ENCODE measurements at places on chromosomes 4 and X.

DNA sequence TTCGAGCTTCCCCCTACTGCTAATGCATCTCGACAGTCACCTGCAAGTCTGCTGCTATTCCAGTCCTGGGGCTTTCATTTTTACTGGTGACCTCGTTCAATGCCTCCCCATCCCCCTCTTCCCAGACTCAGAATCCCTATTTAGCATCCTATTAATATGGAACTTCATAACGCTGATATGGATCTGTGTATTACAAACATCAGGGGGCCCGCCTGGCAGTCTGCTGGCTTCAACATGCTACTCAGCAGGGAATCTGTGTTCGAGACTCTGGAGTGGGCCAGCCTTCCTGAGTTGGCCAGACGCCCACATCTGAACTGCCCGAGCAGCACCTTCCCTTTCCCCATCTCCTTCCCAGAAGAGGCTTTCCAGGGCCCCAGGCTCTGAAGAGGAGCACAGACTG, 173.9 kb upstream of the PPARGC1A start:
- DNase-seq = no peak

DNA sequence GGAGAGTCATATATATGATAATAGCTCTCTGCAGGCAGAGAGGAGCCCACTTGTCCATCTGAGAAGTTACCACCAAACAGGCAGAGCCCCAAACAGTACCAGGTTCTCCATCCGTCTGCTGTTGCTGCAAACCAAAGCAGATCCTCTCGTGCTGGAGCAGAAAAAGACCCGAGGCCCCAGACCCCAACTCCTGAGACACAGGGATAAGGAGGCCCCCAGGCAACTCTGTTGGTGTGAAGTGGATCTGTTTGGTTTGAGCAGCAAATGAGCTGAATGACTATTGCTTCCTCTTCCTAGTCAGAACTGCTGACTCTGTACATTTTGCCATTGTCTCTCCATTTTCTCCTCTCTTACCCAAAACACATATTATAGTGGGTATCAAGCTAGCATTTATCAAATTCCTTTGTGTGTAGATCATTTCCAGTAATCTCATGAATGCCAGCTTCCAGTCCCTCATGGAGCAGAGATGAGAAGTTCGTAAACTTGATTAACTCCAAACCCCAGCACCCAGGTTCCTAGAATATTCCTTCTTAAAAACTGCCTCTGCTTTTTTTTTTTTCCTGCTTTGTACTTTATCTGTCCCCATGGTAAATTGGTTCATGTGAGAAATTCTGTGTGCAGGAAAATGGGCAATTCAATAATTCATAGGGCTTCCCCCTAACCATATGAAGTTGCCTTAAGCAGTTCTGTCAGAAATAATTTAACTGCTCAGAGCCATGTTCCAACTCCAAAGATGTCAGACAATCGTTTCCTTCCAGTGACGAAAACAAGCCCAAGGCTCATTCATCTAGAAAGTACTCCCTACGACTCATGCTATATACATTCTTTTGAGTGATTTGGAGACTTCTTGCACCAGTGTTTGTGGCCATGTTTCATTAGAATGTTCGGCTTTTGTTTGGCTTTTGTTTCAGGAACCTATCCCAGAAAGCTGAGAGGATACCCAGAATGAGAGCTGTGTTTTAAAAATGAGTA, 98.6 kb upstream of the ATXN3L start:
- DNase-seq = peak; percentile 26

GRCh38 chrX:35743331-35743730, 54.8 kb upstream of the MAGEB16 start:
- no peak for DNase-seq

DNA sequence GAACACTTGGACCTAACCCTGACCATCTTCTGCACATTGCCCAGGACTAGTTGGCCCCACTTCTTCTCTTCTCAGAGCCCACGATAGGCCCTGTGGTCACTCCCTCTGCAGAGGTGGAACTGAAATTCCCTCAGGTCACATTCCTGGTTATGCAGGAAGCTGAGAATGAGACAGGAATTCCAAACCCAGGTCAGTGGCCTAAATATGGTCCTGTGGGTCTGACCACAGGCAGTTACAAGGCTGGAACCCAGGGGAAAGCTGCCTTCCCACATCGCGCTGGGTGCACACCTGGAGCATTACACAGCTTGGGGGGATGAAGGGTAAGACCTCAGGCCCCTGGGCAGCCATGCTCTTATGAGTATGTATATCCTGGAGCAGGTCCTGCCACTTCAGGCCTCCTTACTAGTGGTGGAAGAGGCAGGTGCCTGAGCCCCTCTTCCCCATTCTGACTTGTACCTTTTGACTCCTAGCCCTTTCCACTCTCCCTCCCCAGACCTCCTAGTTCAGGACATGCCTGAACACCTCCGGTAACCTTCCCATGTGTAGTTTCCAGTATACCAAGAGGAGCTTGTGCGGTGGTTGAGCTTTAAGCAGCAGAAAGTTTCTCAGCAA, 173.5 kb downstream of the ASMT start:
- DNase-seq = no peak

- no peak for DNase-seq
These were observed 81.3 kb upstream of the SMARCA5 start for GRCh38 chr4:143432258-143432591.

DNA sequence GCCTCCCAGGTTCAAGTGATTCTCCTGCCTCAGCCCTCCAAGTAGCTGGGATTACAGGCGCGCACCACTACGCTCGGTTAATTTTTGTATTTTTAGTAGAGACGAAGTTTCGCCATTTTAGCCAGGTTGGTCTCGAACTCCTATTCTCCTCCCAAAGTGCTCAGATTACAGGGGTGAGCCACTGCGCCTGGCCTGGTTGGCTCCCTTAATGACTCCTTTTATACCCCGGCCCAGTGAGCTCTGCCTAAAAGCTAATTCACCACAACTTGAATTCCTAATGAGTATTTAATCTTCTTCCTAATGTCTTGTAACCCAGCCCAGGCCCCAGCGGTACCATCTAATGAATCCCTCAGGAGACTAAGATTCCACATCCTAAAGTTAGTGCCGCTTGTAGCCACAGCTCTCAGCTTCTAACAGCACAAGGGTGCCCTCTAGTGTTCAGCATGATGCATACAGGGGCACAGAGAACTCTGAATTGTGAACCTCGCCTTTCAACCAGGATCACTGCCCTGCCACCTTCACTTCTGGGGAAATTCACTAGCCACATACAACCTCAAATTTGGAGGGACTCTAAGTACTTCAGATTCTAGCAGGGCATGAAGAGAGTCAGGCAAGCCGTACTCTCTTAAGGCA, 89.5 kb downstream of the OR13H1 start:
- peak; percentile 56 for DNase-seq

GRCh38 chrX:150049647-150050046, 111.4 kb upstream of the EOLA2 start:
- peak; percentile 60 for DNase-seq

- peak; percentile 53 for DNase-seq
These were observed 34.7 kb downstream of the SLC25A5 start for GRCh38 chrX:119502727-119503483.

GRCh38 chr4:182578402-182578801, 335.2 kb downstream of the TENM3 start:
- DNase-seq = peak; percentile 83

DNA sequence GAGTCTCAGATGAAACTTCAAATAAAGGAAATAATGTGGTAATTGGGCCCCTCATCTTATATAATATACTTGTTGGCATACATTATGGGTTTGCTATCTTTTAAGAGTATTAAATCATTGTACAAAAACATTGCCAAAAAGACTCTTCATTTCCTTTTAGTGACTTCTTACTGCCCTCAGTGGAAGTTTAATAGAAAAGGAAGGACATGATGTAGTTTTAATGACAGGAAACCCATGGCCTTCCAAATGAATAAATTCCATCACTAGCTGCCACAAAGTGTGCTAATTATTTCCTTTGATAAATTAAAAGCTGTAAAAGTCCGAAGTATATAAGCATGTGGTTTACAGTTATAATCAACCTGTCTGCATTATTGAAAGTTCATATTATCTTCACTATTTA, 350.9 kb upstream of the HAND2 start:
- no peak for DNase-seq

- DNase-seq = no peak
These were observed 942 bp upstream of the L1CAM start for GRCh38 chrX:153886915-153887314.

- no peak for DNase-seq
These were observed 56.4 kb downstream of the C4orf51 start for GRCh38 chr4:145736241-145736831.

- no peak for DNase-seq
These were observed 397.6 kb downstream of the TRIML1 start for GRCh38 chr4:188536826-188537225.

- DNase-seq = no peak
These were observed 40.1 kb upstream of the GPR78 start for GRCh38 chr4:8540072-8540471.

- peak; percentile 33 for DNase-seq
These were observed 46.3 kb upstream of the ARHGEF6 start for GRCh38 chrX:136827026-136827425.

GRCh38 chrX:7088968-7089615, 58.4 kb upstream of the STS start:
- no peak for DNase-seq

Measured in choroid plexus epithelial cell (primary cell).